Stimulated activated CD8-positive, alpha-beta memory T cell treated with anti-CD3 and anti-CD28 coated beads, Interleukin-4, amount 100 ng/mL, for 48 hours (primary cell): ENCODE measurements at places on chromosomes 4 and X.

DNA sequence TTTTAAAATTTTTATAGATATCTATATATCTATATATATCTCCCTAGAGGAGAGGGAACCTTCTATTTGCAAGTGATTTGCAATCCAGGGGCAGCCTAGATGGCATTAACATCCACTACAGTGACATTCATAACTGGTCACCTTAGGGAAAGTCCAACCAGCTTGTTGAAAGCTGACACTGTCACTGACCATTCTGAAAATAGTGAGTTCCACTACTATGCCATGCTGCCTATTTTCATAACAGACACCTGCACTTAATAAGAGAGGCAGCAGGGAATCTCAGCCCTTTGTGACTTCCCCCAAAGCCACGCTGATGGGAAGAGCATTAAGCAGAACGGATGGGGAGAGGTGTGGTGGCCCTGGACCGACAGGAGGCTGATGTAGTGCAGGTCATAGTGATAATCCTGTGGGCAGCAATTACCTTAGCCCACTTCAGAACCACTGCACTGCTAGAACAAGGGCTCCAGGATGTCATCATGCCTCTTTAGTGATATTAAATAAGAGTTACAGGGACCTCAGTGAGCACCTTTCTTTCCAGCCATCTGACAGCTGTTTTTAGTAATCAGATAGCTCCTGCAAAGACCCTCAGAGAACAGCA is 51.3 kb downstream of the GPRIN3 start:
- no peak for DNase-seq

DNA sequence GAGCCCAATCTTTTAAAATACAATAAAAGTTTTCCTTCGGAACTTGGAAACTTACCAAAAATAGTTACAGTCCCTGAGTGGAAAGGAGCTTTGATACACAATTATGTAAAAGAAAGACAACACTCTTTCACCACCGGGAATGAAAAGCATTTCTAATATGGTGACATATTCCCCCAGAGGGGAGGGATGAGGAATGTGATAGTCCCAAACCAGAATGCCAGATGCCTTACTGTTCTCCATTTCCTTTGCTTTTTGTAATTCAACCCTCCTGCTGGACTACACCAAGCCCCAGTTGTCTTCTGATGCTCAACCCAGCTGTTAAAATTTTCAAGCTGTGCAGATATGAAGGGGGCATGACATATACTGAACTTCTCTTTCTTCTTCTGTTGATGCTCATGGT is 4.1 kb downstream of the PRIMPOL start:
- DNase-seq = no peak

- DNase-seq = no peak
Measured at GRCh38 chrX:65712005-65712806, 44.8 kb downstream of the MSN start.

- no peak for DNase-seq
Measured at GRCh38 chrX:17005712-17006368, 59.4 kb downstream of the REPS2 start.

GRCh38 chrX:20205927-20206708 is 60.6 kb downstream of the RPS6KA3 start:
- DNase-seq = no peak

GRCh38 chr4:41361794-41362526 is 105.2 kb downstream of the UCHL1 start:
- no peak for DNase-seq

- no peak for DNase-seq
Measured at GRCh38 chrX:70132877-70133302, 357 bp upstream of the IGBP1 start.

DNA sequence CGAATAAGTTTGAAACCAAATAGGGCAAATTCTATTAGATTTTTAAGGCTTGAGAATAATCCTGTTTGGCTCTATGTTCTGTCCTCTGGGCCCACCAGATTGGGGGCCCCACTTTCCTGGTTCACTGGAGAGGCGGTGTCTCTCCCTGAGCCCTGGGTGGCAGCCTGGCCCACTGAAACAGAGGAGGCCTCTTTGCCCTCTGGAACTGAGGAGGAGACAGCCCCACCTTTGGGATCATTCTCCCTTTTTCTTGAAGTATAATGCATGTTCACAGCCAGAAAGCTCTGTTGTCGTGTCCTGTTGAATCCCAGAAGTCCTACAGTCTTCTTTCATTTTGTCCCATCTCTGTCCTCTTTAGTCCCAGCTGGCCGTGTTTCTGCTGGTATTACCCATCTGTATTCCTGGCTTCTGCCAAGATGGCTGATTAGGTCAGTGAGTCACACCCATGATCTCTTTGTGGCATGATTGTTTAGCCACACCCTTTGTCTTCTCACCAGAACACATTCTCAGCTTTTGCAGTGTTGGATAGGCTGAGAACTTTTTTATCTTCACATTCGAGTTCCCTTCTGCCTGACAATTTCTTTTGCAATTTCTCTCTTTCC is 8.1 kb upstream of the TBC1D25 start:
- DNase-seq = peak; percentile 27

DNA sequence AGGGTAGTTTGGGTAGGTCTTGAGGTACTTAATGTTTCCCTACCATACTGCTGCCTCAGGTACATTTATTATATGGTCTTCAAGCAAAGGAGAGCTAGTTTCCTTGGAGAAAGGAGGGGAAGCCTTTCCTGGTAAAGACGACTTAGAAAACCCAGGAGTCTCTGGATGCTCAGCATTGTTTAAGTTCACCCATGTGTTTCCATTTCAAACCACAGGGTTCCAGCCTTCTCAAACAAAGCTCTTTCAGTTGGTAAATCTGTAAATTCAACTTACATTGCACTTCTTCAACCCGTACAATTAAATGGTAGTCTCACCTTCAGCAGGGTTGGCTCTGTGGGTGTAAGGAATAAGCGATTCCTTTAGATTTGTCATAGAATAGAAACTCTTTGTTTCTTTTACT is 111.9 kb upstream of the UNC5C start:
- DNase-seq = no peak

GRCh38 chr4:183180096-183180495 is 81.0 kb downstream of the WWC2 start:
- DNase-seq = no peak

DNA sequence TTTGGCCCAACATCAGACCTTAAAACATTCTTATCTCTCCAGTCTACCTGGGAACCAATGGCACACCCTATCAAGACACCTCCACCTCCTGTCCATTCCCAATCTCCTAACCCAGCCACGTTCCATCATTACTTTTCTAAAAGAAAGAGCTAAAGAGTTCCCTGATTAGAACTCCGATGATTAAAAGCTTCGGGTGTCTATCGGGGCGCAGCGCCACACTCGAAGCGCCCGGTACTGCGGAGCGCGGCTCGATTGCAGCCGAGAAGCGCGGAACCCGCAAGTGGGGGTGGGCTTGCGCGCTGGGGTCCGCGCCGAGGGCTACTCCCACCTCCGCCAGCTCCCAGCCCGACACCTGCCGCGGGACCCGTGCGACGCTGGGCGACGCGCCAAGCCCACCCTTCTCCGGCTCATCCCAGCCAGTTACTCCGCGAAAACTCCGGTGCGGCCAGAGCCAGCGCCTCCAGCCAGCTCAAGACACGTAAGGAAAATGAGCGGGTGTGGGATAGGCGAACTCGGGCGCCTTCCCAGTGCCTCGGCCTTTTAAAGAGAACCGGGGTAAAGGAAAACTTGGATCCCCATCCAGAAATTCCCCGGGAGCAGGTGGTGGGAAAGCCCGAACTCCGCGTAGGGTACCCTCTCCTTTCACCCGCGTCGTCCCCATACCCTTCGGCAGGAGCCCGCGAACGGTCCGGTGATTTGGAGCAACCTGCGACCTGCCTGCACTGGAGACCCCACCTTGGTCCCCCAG is 593 bp downstream of the NPY1R start:
- DNase-seq = no peak

GRCh38 chrX:107826238-107827029 is 768 bp downstream of the MID2 start:
- DNase-seq = peak; percentile 43

- DNase-seq = no peak
Measured at GRCh38 chr4:155973639-155974475, 20.2 kb upstream of the CTSO start.

DNA sequence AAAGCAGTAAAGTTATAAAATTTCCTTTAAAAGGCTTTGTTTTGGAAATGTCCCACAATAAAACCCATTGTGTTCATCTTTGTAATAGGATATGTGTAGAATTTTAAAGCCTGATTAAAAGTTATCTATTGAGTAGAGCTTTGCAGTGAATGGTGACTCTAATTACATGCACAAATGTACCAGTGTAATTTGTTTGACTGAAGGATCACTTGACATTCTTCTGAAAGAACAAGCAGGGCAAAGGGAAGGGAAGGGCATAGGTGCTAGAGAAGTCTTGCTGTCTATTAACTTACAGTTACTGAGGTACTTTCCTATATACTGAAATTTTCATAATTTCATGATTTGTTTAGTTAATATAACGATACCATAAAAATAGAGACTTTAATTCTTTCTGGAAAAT is 70.8 kb downstream of the STIM2 start:
- DNase-seq = no peak

DNA sequence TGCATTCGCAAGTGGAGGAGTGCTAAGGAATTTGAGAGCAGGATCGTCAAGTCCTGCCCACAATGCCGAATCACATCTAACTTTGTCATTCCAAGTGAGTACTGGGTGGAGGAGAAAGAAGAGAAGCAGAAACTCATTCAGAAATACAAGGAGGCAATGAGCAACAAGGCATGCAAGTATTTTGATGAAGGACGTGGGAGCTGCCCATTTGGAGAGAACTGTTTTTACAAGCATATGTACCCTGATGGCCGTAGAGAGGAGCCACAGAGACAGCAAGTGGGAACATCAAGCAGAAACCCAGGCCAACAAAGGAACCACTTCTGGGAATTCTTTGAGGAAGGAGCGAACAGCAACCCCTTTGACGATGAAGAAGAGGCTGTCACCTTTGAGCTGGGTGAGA is 100.2 kb upstream of the MED14 start:
- DNase-seq = no peak

GRCh38 chr4:52037689-52038102 is 403 bp downstream of the SGCB start:
- DNase-seq = peak; percentile 44

DNA sequence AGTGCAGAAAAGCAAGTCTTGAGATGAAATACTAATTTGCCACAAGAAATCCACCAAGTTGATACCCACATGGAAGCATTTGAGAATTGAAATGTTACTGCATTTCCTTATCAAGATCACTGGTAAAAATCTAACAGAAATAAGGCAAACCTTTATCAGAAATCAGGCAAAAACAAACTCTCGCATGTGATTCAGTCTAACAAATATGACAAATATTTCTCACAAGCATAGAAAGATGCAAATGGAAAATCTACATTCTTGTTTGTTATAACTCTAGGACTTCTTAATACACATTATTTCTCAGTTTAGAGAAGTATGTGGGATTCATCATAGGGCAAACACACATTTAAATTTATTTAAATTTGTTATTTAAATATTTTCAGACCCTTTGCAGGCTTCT is 52.9 kb downstream of the TXK start:
- DNase-seq = no peak

DNA sequence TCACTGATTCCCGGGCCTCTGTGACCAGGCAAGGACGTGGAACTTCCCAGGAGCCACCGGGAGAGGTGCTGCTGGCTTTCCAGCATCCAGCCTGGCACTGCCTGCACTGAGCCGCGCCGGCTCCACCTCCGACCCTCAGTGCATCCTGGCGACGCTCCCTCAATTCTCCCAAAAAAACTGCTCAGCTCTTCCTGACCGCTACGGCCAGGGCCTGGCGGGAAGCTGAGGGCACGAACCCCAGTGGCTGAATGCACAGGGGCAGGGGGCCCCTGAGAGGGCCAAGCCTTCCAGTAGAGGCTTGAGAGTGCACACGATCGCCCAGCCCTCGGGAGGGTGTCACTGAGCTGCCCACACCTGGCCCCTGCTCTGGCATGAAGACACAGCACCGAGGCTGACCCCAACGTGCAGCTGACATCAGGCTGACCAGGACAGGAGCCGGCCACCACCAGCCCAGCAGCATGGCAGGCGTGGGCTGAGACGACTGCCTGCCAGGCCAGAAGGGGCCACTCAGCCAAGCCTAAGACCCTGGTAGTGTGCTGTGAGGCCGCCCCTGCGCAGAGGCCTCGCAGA is 6.9 kb downstream of the CTBP1 start:
- DNase-seq = no peak

DNA sequence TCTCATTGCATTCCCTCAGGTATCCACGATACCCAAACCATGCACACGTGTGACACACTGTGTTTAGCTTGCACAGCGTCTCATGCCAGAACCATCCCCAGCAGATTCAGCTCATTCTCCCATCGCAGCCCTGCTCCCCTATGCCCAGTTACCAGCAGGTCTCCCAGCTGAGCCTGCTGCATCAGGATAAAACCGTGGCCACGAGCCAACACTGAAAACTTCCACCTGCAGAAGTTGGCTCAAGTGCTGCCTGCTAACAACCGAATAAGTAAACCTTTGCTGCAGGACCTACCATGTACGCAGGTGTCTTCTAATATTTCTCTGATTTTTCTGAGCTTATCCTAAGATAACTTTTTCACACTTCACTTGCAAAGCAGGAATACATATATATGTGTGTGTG is 120.4 kb upstream of the STS start:
- DNase-seq = no peak

- DNase-seq = no peak
Measured at GRCh38 chrX:19660604-19661255, 145.4 kb upstream of the MAP3K15 start.

DNA sequence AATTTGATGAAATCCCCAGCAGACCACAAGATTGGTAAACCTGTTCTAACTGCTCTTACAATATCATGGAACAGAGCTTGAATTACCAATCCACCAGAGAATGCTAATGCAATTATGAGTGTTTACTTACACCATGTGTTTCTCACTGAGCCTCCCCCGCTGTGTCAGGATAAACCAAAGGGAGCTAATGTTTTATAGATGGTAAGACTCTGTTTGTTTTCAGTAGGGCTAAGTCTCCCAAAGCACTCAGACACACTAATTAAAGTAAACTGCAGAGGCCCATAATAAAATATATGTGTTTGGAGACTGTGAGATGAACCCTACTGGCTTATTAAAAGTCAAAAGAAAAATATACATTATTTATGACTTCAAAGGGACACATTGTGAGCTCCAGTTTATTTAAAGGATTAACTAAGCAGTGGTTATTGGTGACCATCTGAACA is 261.7 kb upstream of the FAM241A start:
- no peak for DNase-seq
